ENCODE measurements at places on chromosomes 1 and 21. TPM values are rescaled to one million over a fixed set of nuclear protein-coding genes. Genes with fewer than 3 reads are reported as not detected.

DNA sequence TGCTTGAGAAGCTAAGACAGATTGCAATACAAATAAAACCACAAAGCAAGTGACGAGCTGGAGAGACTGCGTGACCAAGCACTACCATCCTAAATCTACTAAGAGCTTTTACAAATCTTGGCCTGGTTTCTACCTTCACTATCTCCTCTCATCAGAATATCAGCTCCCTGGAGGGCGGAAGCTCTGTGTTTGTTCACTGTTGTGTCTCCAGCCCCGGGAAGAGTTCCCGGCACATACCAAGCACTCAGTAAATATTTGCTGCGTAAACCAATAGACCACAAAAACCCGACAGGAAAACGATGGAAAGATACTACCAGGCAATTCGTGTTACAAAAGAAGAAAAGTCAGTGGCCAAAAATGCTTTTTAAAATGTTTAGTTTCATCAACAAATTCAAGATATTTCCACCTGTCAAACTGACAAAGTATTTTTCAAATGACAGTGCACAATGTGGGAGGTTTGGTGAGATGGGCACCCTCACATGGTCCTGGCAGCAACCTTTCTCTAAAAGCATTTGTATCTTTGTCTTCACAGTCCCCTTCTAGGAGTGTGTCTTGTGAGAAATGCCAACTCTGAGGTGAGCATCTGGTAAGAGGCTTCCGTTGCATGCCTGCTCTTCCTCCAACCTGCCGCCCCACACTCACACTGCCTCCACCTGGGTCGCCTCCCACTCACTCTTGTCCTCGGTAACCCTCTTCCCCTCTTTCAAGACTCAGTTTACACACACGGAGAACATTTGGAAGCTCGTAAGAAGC lies 34.7 kb downstream of the SLC1A7 start:
- no peak for DNase-seq

TNFSF4 gene
- 0.62 TPM for total RNA-seq

FABP3 gene
- total RNA-seq: 2.1 TPM

DENND2C gene
- 1.3 TPM for total RNA-seq

PPIAL4G gene
- not detected for total RNA-seq

DNA sequence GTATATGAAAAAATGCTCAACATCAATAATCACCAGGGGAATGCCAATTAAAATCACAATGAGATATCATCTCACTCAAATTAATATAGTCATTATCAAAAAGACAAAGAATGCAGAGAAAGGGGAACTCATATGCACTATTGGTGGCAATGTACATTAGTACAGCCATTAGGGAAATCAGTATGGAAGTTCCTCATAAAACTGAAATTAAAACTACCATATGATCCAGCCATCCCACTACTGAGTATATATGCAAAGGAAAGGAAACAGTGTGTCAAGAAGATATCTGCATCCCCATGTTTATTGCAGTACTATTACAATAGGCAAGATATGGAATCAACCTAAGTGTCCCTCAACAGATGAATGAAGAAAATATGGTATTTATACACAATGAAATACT lies 32.1 kb upstream of the TEKT2 start:
- no peak for DNase-seq

DNA sequence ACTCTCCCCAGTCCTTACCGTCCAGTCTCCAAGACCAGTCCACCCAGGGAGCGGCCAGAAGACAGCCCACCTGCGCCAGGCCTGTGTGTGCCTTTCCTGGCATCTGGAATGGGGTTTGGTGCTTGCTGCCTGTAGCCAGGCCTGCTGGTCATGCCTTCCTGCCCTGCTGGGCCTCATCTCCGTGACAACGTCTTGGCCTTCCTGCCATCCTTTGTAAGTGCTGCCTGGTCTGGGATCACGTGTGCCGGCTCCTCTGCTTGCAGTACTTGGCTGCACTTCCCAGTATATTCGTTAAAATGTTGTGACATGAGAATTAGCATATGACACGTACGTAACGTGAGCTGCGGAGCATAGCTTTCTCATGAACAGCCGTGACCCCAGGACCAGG lies 145.3 kb upstream of the COL6A1 start:
- no peak for DNase-seq

DNA sequence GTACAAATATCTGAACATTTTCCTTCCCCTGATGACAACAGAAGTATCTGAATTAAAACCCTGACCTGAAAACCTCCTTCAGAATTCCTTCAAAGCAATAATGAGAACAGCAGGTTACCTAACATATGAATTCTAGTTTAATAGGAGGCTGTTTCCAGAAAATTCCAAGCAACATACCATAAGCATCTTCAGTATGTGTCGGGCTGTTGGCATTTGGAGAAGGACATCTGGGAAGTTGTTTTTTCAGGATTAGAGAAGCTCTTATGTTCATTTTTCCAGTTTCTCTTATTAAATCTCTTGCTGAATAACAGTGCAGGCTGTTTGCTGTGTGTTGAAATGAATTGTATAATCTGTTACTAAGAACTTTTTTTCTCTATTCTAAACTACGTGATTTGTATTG lies 101.5 kb downstream of the PLA2G4A start:
- no peak for DNase-seq

DNA sequence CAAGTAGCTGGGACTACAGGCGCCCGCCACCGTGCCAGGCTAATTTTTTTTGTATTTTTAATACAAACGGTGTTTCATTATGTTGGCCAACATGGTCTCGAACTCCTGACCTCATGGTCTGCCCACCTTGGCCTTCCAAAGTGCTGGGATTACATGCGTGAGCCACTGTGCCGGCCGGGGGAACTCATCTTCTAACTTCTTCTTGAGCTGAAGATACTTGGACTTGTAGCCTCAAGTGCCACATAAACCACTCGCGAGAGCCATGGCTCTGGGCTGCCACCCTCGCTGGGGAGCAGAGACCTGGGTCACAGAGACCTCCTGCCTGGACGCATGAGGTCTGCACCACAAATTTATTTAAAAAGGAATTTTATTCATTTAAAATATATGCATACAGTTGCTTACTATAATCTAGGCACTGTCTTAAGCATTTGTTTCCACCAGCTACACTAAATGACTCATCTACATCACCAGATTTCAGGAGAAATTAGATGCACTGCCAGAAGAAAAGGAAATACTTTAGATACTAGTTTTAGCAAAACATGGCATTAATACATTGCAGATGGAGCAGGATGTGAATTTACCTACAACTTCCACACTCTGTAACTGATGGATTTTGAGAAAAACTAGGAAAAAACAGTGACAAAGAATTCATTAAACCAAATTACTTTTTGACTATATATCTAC lies 29.9 kb upstream of the PUM1 start:
- DNase-seq: no peak

- no peak for DNase-seq
These were observed 273.9 kb upstream of the VAMP3 start for GRCh38 chr1:7497107-7497637.

DNA sequence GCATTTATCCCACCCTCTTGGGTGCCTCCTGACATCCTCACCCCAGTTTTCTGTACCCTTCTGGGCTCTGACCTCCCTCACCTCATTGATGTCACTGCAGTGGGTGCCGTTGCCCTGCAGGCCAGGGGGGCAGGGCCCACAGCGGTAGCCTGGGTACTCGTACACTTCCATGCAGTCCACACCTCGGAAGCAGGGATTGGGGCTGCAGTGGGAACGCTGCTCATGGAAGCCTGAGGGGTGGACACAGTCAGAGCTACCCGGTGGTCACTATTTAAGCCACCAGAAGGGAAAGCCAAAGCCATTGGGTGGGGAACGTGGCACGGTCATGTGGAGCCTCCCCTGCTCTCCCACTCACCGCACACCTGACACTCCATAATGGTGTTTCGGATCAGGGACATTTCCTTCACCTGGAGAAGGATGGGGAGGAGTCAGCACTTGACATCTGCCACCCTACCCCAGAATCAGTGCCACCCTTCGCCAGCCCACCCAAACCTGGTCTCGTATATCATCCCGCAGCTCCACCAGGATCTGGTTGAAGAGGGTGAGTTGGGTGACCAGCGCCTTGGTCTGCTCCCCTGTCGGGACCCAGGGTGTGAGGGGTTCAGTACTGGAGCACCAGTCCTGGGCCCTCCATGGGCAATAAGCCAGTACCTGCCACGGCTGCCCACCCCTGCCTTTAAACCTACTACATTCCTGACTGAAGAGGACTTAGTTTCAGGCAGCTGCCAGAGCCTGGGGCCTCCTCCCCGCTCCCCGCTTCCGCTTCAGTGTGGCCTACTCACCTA lies 4.8 kb downstream of the THBS3 start:
- no peak for DNase-seq

GRCh38 chr1:116125758-116126157 lies 14.6 kb downstream of the MAB21L3 start:
- DNase-seq: no peak

DNA sequence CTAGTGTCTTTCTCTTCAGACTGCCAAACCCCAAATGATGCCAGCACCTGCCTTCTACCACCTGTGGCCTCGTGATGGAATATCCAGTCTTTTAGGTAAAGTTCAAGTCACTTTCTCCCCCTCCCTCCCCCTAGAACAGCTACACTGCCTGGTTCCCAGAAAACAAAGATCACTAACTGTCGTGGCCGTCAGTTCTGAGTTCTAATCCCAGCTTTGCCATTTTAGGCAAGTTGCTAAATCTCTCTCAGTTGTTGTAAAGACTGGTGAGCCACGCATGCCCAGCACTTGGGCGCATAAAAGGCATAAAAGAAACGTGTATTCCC lies 648 bp upstream of the TRAPPC3 start:
- DNase-seq: no peak

DNA sequence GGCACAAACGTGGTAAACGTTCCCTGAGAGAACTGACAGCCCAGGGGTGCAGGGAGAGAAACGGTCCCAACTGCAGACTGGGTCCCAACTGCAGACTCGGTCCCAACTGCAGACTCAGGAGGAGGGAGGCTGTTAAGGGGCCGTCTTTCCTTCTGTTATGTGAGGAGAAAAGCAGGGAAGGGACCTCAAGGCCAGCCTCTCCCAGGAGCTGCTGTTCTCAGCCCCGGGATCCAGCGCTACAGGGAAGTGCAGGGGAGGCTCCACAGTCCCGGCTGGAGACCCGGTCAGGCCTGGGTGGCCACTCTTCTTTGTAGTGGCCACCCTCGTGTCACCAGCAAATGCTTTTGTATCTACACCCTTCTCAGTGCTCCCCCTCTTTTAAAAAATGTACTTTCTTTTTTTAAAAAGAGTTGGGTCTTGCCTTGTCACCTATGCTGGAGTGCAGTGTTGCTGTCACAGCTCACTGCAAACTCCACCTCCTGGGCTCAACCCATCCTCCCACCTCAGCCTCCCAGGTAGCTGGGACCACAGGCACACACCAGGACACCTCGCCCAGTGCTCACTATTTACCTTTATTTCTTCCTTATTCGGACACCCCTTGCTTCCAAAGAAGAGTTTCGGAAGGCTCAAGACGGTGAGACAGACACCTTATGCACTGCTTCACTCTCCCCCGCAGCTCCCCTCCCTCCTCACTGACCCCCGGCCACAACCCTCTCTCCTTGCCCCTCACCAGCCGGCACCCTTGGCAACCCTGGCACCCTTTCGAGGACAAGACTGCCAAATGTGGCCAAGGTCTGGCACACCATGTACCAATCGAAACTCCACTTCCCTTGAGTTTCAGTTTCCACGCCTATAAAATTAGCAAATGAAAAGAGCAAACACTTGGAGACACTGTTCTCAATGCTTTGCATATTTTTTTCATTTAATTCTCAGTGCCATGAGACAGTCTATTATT lies 21.8 kb downstream of the CAPN2 start:
- no peak for DNase-seq

CR1L gene
- not detected for total RNA-seq

DNA sequence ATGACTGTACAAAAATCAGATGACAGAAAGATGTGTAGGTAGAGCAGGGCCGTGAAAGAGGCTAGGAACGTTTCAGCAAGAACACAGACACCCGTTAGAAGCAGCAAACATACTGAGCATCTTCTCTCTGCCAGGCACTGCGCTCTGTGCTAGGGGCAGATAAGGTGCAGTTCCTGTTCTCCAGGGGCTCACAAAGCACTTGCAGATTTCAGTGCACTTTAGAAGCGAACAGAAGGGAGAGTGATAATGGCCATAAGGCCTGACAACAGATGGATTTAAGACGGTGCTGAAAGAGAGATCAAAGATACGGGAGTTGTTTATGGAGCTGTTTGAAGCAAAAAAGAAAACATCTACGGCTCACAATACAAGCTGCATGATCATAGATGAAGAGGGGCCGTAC lies 200.3 kb upstream of the FOXD3 start:
- no peak for DNase-seq

PRELP gene
- not detected for total RNA-seq

DNA sequence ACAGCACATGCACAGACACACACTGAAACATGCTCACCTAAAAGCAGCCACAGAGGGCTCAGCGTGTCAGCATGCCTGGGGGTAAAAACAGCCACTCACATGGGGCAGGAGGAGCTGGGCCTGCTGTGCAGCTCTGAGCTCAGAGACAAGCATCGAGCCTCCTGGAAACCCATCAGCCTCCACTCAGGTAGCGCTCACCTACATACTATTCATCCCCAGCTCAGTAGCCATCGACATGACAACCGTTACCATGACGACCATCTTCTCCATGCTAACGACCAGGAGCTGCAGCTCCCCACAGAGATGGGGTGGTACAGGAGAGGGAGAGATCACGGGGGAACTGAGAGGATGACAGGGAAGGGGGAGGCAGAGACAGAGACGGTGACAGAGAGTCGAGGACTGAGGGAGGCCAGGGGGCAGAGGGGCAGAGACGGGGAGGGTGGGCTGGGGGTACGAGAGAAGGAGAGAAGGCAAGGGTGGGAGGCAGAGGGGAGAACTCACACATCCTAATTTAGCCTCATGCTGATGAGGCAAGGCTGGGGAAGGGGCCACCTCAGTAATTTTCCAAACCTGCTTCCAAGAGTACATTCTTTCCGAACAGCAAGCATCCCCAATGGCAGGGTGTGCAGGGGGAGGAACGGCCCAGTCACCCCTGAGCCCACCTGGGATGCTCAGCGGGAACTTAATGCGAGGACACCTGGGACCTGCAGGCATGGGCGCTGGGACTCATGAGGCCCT lies 28.4 kb downstream of the SDC3 start:
- no peak for DNase-seq

DNA sequence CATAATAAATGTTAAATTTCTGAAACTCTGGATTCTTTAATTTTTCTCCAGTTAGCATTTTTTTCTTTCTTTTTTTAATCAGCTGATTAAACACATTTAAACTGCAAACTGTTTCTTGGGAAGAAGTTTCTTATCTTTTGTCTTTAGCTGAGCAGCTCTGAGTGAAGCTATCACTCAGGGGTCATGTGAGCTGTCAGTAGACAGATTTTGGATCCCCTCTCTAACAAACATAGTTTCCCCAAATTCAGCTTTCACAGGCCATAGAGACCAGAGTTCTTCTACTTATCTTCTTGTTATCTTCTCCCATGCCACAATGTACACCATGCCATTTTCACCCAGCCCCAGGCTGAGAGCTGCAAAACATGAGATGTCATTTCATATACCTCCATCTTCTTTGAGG lies 148.9 kb downstream of the CDC42BPA start:
- no peak for DNase-seq

All from kidney epithelial cell (primary cell).